ENCODE measurements at places on chromosomes 16 and 17.

GRCh38 chr17:61393904-61394629 lies 5.6 kb upstream of the TBX2 start:
- DNase-seq: no peak

- no peak for DNase-seq
Observed at GRCh38 chr17:81930142-81931125, 2.9 kb upstream of the MAFG start.

GRCh38 chr17:39600288-39600996 lies 7.3 kb downstream of the NEUROD2 start:
- DNase-seq: no peak

DNA sequence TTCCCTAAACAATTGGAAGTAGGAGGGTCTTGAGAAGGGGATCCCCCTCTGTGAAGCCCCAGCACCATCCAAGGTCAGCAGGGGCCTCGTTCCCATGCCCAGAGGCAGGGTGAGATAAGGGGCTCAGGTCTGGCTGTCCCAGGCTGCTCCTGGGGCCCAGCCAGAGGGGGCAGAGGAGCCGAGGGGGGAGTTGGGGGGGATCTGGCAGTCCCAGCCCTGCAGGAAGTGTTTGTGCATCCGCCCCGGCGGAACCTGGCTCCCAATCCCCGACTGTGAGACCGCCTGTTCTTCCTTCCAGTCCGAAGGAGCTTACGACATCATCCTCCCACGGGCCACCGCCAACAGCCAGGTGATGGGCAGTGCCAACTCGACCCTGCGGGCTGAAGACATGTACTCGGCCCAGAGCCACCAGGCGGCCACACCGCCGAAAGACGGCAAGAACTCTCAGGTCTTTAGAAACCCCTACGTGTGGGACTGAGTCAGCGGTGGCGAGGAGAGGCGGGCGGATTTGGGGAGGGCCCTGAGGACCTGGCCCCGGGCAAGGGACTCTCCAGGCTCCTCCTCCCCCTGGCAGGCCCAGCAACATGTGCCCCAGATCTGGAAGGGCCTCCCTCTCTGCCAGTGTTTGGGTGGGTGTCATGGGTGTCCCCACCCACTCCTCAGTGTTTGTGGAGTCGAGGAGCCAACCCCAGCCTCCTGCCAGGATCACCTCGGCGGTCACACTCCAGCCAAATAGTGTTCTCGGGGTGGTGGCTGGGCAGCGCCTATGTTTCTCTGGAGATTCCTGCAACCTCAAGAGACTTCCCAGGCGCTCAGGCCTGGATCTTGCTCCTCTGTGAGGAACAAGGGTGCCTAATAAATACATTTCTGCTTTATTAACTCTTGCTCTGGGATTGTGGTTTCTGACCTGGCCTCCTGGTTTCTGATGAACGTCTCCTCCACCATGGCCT lies 14.9 kb downstream of the GPRC5C start:
- peak; percentile 43 for DNase-seq

GRCh38 chr17:78130437-78131101 lies at the start of gene TMC8:
Gene TMC8 (plus strand): TSS chr17:78130771. CDS start chr17:78131589, 818 bp downstream.
- no peak for DNase-seq

DNA sequence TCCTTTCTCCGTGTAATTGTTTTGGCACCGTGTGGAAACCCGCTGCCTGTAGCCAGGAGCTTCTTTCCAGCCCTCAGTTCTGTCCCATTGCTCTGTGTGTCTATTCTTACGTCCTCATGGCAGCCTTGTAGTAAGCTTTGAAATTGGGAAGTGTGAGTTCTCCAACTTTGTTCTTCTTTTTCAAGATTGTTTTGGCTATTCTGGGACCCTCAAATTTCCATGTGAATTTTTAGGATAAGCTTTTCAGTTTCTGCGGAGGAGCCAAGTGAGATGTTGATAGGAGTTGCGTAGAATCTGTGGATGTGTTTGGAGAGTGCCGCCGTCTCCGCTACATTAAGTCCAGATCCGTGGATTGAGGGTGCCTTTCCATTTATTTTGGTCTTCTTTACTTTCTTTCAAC lies 15.2 kb downstream of the CHMP6 start:
- no peak for DNase-seq
